ENCODE measurements at places on chromosomes 3 and 15.

GRCh38 chr15:94924057-94924456 lies 692.7 kb downstream of the MCTP2 start:
- no peak for DNase-seq

DNA sequence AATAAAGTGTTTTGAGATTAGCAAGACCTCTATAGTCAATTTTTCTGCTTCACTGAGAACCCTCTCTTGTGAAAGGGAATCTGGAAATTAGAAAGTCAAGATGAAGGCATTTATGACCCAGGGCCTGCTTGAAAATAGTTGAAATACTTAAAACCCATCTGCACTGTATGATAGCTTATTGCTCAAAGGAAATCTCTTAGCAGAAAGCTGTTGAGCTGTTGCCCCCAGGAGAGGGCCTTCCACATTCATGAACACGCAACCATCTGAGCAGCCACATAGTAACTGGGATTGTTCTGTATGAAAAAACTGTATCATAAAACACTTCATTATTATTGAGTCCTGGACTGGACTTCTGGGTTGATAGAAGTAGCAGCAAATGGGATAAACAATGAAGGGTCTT lies 106.4 kb upstream of the PTX3 start:
- no peak for DNase-seq

DNA sequence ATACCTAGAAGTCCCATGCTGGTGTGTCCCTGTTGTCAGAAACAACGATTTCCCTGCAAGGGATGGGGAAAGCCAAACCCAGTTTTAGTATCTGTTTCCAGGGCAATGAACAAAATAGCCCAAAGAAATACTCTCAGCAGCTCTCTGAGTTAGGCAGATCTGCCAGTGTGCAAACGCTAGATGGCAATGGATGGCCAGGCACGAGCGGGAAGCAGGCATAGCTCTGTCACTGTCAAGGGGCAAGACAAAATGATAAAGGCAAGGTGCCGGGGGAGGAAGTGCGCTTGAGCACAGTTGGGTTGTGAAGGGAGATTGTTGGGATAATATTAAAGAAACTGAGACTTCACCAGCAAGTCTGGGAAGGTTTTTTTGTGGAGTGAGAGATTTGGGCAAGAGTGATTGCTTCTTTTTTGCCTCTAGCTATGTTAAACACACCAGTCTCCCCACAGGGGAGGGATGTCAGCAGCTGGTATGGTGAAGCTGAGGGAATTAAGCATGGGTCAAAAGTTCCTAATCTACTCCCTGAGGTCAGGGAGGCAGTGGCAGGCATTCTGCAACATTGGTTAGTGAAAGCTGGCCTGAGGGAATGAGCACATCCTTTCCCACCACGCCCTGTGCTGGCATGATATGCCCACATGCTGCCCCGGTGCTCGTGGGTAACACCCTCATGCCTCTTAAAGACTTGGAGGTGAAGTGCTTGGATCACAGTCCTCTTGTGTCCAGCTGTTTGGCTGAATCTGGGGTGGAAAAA lies 117.5 kb downstream of the PDCD6IP start:
- DNase-seq: no peak

- peak; percentile 9 for DNase-seq
Measured at GRCh38 chr15:44535523-44536301, 1.2 kb upstream of the EIF3J start.
